ENCODE measurements at places on chromosomes 7 and 10.

DNA sequence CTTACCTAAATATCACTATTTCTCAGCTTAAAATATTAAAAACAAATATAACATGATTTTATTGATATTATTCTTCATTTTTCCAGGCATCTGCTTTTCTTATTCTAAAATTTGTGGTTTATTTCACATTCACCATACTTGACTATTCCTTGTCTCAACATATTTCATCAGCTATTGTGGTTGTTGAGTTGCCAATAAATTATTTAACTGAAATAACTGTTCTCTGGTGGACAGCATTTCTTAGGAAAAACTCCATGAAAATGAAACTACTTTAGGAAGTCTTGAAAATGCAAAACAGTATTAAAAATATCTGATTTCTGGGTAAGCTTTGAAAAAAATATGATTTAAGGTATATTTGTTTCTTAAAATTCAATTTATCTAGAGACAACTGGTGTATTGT, 122.9 kb upstream of the SEMA3A start:
- no peak for DNase-seq

- no peak for DNase-seq
Measured at GRCh38 chr10:30420766-30421165, 13.2 kb upstream of the MAP3K8 start.

DNA sequence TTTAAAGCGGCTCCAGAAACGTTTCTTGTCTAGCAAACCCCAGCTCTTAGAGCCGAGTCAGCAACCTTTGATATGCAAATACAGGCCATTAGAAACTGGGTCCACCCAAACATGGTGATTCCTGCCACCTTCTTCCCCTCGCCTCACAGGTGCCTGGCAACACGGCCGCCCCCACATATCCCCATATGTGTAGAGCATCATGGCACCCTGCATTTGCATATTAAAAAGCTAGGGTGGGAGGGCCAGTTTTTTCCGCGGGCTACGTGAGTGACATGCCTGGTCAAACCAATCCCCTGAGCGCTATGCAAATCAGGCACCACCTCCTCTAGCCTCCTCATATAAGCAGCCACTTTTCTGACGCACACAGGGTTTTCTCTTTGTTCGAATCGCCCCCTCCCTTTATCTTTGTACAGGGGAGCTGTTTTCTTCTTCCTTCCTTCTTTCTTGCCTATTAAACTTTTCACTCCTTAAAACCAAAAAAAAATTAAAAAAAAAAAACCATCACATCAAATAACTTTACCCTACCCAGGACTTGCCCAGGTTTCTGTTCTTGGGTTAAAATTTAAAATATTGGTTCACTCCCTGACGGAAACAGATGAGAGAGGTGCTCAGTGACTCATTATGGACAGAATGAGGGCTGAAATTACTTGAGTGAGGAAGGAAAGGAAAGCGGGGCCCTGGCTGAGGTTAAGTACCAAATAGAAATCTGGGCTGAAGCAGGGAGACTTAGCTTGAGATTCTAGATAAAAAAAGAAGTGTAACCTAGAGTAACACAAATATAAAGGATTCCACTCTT, 59.8 kb downstream of the COA1 start:
- no peak for DNase-seq

DNA sequence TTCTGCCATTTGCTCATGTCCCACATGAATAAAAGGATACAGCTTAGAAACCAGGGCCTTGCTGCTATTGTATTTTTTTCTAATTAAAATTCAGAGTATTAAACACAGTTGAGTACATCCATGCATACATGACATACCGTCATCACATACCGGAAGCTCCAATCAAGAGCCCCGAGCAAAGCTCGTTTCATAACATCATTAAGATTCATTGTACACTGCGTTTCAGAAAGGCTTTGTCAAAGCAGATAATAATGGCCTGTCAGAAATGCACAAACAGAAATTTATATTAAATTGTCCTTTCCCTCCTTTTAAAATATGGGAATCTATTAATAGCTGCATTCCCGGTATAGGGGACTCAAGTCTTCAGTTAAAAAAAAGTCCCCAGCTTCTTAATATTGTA, 103.4 kb downstream of the PRTFDC1 start:
- DNase-seq = peak; percentile 57

DNA sequence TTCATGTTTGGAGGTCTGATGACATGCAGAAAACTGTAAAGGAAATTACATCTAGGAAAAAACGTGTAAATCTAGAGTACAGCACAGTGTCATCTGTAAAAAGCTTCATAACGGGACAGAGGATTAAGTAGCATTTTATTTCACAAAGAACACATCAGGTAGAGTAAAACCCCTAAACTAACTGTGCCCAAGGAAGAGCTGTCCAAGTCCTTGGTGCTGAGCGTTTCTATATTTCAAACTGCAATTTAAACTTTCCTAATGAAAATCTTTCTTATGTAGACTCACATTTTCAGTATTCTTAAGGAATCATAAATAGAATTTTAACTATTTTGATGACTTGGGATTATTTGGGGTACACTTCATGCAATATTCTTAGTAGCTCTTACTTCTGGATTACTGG, 646.2 kb downstream of the IPMK start:
- DNase-seq = no peak
